Lower lobe of right lung (tissue), 2 donors: ENCODE measurements at places on chromosomes 2 and 18. TPM values are rescaled to one million over a fixed set of nuclear protein-coding genes. Genes with fewer than 3 reads are reported as not detected.

DNA sequence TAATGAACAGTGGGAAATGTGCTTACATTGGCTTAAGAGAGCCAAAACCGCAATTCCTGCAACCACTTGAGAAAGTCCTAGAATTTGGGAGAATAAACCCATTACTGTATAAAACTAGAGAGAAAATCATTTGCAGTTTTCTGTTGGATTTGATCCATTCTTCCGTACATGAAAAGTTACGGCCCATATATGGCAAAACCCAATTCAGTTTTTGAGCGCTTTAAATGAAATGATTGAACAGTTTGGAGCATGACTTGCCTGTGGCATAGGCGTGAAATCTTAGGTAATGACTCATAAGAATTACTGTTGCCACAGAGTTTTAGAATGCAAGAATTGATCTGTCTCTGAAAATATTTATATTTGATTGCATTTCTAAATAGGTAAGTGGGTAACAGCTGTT, 52.0 kb downstream of the PHLPP1 start:
- no peak for DNase-seq
- H3K4me3 ChIP-seq = no peak overlapping the region
- no peak overlapping the region for H3K27ac ChIP-seq

DNA sequence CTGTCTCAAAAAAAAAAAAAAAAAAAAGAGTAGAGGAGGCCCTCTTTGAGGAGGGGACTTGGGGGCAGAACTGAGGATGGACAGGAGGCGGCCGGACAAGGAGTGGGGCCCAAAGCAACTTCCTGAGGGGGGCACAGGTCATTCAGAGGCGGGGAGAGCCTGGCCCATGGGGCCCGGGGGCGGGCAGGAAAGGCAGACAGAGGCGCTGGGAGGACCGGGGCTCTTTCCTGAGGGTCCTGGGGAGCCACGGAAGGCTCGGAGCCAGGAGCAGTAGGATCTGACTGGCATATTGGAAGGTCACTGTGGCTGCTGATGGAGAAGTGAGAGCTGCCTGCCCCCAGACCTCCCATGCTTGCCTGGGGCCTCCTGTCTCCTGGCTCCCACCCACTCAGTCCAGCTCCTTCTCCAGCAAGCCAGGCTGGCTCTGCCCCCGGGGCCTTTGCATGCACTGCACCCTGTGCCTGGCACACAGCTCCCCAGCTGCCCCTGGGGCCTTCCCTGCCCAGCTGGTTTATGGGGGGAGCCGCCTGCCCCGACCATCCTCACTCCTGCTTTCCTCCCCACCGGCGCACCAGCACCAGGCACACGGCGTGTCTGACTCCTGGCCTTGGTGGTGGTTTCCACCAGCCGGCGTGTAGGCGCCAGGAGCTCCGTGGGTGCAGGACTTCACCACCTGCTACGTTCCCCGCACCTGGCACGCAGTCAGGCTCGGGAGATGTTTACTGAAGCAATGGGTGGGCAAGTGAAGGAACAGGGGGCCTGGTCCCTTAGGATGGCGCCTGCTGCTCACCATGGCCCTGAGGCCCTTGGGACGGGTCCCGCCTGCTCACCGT, 5.6 kb downstream of the ESPNL start:
- no peak for DNase-seq
- no peak overlapping the region for H3K27ac ChIP-seq

GRCh38 chr2:75998451-75998850, 287.7 kb upstream of the GCFC2 start:
- H3K36me3 ChIP-seq = no peaks in the 10 kb centered on the region
- H3K27ac ChIP-seq = no peak overlapping the region
- H3K27me3 ChIP-seq = no peaks in the 10 kb centered on the region
- DNase-seq = no peak
- no peak overlapping the region for H3K4me3 ChIP-seq

- H3K27ac ChIP-seq = no peak overlapping the region
- no peaks in the 10 kb centered on the region for H3K36me3 ChIP-seq
These were observed 81.6 kb downstream of the AOX1 start for GRCh38 chr2:200667413-200667812.

Gene SCN2A
- total RNA-seq = 0.35 TPM
